GM12878 (cell line): ENCODE measurements at places on chromosomes 3 and 15.

DNA sequence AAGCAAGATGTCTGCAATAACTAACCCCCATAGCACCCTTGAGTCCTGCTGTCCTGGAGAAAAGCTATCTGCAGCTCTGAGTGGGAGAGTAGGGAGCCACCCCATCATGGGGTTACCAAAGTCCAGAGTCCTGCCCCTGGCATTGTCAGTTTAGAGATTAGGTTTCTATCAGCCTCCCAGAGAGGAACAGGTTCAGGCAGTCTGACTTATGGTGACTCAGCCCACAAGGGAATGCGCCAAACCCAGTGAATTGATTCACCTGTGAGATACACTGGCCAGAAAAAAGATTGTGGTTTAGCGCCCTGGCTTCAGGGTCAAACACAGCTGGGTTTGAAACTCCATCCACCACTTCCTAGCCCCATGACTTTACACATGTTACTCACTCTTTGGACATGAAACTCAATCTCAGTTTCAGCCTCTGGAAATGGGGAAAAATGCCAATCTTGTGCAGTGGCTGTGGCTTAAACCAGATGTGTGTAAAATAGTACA, 263.6 kb upstream of the HES1 start:
- DNase-seq: no peak

DNA sequence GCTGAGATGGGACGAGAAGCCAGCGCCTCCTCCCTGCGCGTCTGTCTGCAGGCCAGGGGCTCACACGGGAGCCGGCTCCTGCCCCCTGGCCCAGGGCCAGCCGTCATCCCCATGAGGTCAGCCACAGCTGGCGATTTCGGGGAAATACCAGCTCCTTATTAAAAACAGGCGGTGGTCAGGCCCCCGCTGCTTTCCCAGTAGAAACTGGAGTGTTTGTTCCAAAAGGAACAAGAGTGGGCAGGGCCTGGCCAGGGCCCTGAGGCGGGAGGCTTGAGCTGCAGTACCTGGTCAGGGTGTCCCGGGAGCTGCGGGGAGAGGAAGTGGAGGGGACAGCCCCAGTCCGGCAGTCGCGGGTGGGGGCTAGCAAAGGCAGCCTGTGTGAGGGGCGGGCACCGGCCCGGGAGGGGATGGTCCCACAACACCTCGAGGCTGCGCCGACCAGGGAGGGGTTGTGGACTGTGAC, 17.8 kb downstream of the MYL3 start:
- no peak for DNase-seq

DNA sequence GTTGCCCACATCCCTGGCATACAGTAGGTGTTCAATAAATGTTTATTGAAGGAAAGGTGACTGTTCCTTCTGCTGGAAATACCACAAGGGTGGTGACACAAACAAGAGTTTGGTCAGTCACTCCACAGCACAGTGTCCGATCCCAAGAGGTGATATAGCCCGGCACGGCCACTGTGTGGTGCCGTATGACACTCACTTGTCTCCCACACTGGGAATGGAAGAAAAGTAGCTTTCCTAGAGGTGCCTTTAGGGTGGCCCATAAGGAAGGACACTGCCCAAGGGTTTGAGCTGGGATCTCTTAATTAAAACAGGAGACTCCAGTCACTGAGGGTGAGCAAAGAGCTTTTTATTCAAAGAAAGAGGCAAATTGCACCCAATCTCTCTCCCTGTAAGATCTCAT, 40.5 kb downstream of the TGM4 start:
- no peak for DNase-seq

GRCh38 chr3:47362701-47363100, 18.1 kb upstream of the PTPN23 start:
- DNase-seq: no peak

DNA sequence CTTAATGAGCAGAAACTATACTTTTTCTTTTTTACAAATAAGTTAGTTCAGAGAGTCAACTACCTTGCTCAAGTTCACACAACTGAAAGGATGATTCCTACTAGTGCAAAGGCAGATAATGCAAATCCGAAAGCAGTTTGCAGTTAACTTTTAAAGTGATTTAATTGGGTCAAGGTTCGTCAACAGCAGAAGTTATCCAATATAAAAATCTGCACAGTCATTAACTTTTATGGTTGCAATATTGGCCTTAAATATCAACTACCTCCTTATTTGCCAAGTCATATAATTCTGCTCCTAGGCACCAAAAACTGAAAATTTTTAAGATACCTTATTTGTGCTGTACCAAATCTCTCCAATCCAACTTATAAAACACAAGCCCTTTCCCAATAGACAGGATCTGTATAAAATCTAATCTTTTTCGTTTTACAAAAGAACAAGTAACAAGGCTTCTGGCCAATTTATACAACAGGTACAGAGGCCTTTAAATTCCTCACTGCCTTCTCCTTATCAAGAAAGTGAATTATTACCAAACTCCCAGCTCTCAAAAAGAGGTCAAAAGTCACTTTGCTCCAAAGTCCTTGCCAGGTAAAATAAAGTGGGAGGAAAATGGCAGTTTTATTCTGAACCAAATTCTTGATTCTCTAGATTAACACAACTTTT, 416.6 kb upstream of the NECTIN3 start:
- DNase-seq: no peak

- DNase-seq: no peak
Measured at GRCh38 chr3:83438188-83438587, 1520.6 kb upstream of the CADM2 start.

DNA sequence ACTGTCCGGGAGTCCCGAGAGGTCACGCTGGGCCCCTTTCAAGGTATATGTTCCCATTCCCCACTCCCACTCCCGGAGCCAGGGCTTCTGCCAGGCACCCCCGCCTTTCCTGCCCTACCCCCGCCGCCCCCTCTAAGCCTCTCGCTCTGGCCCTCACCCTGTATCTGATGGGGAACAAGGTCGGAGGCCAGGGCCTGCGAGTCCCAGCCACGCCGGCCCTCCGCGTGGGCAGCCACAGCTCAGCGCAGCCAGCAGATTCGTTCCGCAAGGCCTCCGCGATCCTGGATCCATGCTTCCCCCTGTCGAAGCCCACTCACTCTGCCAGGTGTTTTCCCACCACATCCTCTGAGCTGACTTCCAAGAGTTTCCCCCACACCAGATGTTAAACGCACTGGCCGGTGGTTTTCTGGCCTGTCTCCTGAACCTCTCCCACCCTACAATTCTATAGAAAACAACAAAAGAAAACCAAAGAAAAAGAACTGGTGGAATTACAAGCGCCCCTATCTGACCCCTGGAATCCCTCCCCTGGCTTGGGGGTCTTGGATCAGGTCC, 303.7 kb downstream of the NTRK3 start:
- DNase-seq: no peak

- DNase-seq: no peak
Measured at GRCh38 chr3:154301561-154301960, 22.7 kb downstream of the DHX36 start.

- no peak for DNase-seq
Measured at GRCh38 chr3:9422712-9423424, 25.5 kb downstream of the SETD5 start.

DNA sequence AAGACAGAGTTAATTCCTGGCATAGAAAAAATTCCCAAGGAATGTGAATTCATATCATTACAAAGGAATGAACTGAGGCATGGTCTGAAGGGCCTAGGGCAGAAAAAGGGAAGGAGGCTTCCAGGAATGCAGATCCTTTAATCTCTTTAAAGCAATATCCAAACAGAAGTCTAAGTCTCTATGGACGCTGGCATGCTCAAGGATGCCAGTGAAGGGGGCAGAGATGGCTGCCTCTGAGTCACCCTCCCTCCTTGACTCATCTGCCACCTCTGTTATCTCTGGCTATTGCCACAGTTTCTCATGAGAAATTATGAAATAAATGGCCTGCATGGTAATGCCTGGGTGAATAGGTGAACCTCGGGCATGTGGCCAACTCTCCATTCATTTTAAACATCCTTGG, 96.3 kb upstream of the BCL6 start:
- DNase-seq: no peak

GRCh38 chr15:42148808-42149492, 7.5 kb downstream of the PLA2G4F start:
- no peak for DNase-seq

- DNase-seq: no peak
Measured at GRCh38 chr3:52532838-52533622, 627 bp downstream of the NT5DC2 start.

DNA sequence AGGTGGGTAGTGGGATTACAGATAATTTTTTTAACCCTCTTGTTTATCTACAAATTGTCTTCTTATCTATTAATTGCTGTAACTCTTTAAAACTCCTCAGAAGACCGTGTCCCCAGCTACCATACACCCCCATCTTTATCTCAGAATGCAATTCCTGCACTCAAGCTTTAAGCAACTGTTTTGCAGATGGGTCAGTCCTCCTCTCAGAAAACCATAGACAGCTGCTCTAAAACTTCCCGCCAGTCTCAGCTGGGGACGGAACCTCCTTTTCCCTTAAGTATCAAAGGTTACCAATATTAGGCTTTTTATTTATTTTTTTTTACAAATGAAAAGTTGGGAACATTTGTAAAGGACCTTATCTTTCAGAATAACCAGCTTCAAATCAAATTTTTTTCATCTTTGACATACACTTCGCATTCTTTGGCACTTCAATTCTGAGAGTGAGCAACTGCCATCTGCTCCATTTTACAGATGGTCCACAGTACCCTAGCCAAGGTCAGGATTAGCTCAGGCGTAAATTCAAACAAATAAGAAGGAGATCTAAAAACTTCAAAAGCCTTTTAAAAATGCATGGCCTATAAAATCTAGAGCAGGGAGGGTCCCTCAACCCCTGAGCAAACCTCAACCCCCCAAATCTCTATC, 1.3 kb downstream of the GATM start:
- no peak for DNase-seq

DNA sequence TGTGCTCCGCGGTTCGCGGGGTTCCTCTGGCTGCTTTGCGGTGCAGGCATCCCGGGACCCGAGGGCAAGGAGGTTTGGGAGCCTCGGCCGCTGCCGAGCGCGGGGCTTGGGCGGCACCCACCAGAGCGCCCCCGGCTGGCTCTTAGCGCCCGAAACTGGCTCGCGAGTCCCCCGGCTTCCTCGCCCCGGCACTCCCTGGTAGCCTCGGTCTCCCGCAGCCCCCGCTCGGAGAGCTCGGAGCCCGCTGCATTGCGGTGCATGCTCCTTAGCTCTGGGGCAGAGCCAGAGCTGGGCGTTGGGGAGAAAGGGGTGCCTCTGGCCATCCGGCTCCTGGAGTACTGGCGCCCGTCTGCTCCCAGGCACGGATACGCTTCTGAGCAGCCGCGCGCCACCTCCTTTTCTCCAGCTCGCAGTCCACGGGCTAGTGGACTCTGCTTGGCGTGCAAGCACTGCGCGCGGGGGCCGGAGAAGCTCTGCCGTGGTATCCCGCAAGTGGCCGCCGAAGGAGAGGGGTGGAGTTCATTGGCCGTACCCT, 753 bp downstream of the EPHB1 start:
- DNase-seq: no peak

GRCh38 chr15:90571063-90571541, 41.4 kb downstream of the CRTC3 start:
- no peak for DNase-seq

DNA sequence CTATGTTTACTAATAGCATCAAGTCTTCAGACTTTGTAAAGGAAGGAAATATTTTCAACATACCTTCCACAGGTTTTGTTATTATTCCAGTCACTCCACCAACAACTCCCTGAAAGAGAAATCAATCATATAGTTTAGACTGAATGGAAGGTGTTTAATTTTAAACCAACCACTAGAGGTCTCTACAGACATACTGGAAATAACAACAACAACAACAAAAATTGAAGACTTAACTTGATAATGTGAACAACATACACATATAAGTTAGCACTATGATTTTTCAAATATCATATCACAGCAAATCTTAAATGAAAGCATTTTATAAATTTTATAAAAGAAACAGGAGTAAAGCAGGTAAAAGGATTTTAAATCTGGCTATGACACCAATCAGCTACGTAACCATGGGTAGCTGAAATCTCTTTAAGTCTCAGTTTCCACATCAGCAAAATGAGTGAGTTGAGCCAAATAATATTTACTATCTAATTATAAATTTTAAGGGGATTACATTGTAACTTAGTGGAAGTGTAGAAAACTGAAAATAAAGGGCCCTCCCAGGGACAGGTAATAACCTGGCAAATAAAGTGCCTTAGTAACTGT, 188.2 kb downstream of the VPS13C start:
- no peak for DNase-seq

- DNase-seq: no peak
Measured at GRCh38 chr3:134869153-134869726, 74.2 kb downstream of the EPHB1 start.

DNA sequence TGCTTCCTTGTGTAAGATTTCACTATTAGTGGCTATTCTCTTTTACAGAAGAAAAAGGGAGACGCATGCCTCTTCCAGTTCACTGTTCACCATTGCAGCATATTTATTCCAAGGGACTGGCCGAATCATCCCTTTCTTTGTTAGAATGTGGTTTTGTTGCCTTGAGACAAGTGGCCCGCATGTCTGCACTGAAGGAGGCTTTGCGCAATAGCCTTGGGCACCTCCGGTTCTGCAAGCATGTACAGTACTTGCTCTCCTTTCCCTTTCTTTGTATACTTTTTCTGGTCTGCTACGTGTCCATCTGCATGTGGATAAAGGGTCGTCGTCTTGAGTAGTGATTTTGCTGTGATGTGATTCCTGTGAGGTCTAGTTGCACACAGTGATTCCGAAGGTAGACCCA, 43.0 kb downstream of the FLNB start:
- no peak for DNase-seq

GRCh38 chr3:156892701-156893100, 66.5 kb downstream of the LEKR1 start:
- no peak for DNase-seq

DNA sequence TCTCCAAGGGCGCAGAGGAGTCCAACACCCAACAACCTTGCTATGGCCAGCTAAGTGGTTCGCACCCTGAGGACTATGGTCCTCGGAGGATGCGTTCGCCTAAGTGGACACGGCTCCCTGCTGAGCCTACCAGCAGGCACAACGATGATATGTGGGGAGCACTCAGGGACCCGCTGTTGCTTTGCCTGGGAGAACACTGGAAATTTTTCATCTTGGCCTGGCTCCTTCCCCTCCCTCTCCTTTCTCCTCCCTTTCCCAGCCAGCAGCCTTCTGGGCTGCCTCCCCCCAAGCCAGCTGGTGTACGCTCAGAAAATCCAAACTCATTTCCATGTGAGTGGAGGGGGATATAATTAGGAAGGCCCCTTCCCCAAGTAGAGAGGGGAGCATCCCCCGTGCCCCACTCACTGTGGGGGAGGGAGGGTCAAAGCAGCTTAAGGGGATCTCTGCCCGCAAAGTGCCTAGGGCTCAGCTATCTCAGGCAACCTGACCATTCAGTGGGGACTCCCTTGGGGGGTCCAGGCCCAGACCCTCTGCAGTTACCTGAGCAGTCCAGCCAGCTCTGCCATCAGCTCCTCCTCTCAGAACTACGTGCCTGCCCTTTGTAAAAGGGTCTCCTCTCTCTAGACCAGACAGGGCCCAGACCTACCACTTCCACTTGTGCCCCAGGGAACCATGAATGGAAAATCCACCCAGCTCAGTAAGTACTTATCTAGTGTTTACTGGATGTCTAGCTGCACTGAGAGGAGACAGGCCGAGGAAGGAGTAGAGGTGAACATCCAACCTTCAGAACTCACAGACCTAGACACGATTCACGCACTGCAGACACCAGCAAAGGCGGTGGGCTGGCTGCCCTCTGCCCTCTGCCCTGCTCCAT, 742 bp upstream of the SEMA7A start:
- no peak for DNase-seq

- DNase-seq: no peak
Measured at GRCh38 chr3:172869368-172869771, 118.8 kb downstream of the ECT2 start.
